ENCODE measurements at places on chromosomes 6 and 20. TPM values are rescaled to one million over a fixed set of nuclear protein-coding genes. Genes with fewer than 3 reads are reported as not detected.

Gene CYP21A2
- 3,679 TPM for total RNA-seq

DNA sequence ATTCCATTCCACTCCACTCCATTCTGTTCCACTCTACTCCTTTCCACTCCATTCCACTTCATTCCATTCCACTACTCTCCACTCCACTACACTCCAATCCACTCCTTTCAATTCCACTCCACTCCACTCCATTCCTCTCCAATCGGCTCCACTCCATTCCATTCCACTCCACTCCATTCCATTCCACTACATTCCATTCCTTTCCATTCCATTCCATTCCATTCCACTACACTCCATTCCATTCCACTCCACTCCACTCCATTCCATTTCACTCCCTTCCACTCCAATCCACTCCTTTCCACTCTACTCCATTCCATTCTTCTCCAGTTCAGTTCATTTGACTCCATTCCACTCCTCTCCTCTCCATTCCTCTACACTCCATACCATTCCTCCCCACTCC lies 26.2 kb upstream of the DEFB125 start:
- no peak for DNase-seq

Gene PNRC1
- 333 TPM for total RNA-seq

DNA sequence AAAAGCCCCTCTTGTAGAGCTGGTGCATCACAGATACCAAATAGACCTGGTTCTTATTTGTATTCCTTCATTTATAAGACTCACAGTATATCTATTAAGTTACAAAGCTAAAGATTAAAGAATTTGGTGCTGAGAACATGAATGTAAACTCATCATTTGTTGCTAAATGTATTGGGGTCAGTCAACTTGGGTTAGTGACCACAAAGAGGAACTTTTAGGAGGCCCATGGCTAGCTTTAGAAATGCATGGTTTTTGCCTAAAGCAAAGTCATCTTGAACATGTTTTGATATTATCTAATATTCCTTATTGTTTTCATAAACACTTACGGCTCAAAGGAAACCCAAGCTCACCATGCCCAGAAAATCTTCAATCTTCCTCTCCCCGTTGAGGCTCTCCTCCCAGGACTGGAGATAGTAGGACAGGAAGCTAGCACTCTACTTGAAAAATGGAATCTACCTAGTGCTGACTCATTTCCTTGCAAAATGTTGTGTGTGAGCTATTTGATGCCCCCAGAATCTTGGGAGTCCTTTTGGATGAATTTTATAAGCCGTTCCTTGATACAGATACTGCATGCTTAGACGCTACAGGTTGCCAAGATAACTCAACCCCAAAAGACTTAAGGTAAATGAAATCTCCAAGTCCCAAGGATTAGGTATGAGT lies 121.4 kb downstream of the BMP2 start:
- DNase-seq = no peak

DNA sequence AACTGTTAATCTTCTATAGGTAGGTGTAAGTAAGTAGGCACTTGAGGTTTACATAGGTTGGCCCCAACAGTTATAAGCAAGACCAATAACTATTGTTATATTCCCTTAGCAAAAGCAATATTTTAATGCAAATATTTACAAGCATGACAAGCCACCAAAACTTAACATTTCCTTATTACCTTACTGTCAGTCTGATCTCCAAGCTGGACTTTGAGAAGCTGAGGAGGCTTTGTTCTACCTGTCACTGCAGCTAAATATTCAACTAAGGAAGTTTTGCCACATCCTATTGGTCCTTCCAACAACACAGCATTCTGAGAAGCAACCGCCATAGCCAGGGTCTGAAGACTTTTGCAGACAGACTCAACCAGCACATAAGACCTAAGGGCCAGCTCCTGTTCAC lies 29.6 kb downstream of the MDN1 start:
- no peak for DNase-seq

Gene HECA
- total RNA-seq = 25.8 TPM

Gene ADGRB3
- 9.0 TPM for total RNA-seq
